ENCODE measurements at places on chromosomes 3 and 15.

DNA sequence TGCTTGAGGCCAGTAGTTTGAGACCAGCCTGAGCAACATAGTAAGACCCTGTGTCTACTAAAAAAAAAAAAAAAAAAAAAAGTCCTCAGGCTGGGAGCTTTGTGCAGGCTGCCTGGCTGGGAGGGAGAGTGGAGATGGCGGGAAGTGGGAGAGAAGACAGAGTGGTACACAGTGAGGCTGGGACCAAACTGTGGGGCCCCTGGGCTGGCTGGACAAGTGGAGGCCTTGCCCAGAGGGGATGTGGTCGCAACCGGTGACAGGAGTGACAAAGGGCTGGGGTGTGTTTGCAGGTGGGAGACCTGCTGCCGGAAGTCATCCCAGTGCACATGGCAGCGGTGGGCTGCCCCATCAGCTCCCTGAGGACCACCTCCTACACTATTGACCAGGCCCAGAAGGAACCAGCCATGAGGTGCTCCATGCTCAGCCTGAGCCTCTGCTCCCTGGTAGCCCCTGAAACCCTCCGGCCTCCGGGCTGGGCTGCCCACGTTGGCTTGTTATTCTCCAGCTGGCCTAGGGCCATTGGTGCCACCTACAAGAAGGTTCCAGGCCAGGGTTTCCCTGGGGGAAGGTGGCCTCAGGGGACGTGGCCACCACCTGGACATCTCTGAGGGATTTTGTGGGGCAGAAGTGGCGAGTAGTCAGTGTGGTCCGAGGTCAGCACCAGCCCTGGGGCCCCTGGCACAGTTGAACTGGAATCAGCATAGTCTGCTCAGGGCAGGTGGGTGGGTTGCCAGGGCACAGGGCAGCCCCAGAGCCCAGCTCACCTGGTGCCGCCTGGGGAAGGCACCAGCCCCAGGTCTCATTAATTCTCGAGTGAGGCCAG, 22.7 kb downstream of the ACAA1 start:
- DNase-seq: no peak

- no peak for DNase-seq
Observed at GRCh38 chr3:66372681-66373350, 128.0 kb downstream of the LRIG1 start.

DNA sequence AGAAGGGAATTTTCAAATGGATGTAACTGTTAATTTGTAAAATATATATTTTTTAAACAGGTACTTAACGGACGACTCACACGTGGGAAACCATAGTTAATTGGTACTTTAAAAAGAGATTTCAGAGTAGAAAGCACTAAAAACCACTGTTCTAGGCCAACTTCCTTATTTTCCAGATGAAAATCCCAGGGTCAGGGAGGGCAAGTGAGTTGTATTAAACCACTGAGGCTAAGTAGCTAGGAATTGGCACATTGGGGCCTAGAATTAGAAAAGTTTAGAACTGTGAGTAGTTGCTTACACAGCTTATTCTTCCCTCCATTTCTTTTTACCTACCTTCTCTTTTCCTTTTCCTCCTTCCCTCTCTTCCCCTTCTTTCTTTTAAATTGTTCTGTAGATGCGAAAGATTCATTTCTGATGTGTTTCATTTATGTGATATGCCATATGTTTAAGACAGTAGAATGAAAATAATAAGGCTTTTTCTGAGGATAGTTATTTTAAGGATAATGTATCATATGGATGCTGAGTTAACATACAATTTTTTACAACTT, 4.1 kb upstream of the UTS2B start:
- no peak for DNase-seq

DNA sequence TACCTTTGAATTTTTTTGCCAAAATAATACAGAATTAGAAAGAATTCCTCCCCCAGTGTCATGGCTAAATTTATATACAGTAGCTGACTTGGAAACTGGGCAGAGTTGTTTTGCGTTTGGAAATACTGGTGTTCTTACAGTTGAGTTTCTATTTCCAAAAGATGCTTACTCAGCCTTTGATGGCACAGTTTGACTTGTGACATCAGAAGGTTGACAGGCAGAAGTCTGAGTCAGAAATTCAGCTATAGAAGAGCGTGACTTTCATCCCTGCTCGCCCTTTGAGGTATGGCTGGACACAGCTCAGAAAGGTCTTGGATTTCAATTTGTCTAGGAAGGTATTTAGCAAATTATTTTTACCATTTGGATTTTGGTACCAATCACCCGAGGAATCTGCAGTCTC, 175.8 kb downstream of the VGLL4 start:
- no peak for DNase-seq

DNA sequence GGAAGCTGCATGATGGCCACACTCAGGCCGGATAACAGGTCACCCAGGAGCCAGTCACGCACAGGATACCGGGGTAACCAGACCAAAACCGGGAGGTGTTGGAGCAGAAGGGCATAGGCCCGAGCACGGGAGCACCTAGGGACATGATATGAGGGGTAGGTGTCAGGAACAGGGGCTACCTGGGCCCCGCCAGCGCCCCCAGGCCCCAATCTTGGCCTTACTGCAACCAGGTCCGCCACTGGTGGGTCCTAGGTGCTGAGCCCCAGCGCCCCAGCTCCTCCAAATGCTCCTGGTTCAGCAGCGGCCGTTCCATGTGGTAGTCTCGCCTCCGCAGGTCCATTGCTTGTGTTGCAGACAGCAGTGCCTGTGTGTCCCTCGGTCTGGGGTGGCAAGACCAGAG, 2.0 kb downstream of the SLC26A6 start:
- DNase-seq: no peak

- DNase-seq: no peak
Observed at GRCh38 chr3:151795276-151795675, 18.6 kb upstream of the AADAC start.

GRCh38 chr3:151227807-151228665, 25.0 kb upstream of the GPR171 start:
- peak; percentile 89 for DNase-seq

Measured in brain (organoid and tissue), 16 donors.